ENCODE measurements at places on chromosomes 13 and 19. TPM values are rescaled to one million over a fixed set of nuclear protein-coding genes. Genes with fewer than 3 reads are reported as not detected.

GRCh38 chr13:41061075-41061913 lies at the start of gene WBP4:
Gene WBP4 (plus strand): TSS chr13:41061509. CDS start chr13:41061674, 165 bp downstream.
- peak; percentile 91 for DNase-seq

FPR1 gene
- total RNA-seq = not detected

WDR62 gene
- total RNA-seq = 13.7 TPM

KRTDAP gene
- total RNA-seq = not detected

PLVAP gene
- total RNA-seq = not detected

DNA sequence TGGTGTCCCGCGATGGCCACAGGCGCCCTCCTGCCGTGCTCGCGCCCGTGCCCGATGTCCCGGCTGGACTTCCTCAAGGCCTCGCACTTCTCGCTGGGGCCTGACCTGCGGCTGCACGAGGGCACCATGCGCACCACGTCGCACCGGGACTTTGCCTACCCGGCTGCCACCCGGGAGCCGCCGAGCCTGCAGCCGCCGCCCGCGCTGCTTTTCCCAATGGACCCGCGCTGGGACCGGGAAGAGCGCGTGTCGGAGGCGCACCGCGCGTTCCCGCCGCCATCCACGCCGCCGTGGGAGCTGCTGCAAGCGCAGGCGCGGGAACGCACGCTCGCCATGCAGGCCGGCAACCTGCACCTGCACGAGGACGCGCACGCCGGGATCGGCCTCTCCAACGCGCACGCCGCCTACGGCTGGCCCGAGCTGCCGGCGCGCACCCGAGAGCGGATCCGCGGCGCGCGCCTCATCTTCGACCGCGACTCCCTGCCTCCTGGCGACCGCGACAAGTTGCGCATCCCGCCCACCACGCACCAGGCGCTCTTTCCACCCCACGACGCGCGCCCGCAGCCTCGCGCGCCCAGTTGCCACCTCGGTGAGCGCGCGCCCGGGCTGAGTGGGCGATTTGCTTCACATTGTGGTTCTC lies 12.1 kb upstream of the PEX11G start:
- peak; percentile 63 for DNase-seq

- DNase-seq = no peak
These were observed 12.4 kb upstream of the CBLC start for GRCh38 chr19:44765033-44765948.

GRCh38 chr13:65054277-65054676 lies 2175.9 kb downstream of the PCDH9 start:
- no peak for DNase-seq

RFPL4A gene
- not detected for total RNA-seq

GRCh38 chr13:98041081-98041820 lies 87.8 kb downstream of the IPO5 start:
- no peak for DNase-seq

CLDN10 gene
- not detected for total RNA-seq

DNA sequence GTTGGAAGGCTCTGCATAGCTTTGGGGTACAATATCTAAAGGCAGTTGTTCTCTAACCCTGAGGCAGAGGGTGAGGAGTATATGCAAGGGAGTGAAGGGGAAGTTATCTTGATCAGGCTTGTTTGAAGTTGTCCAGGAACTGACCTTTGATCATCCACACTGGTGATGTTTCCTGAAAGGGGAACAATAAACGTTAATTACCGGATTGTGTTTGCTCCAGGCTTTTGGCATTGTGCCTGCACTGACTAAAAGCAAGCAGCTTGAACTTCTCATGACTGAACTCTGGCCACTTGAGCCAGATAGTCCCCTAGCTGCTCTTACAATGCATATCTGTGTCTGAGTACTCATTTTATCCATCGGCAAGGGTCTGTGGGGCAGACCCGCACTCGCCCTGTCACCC lies 27.0 kb upstream of the ZNF726 start:
- no peak for DNase-seq

DNA sequence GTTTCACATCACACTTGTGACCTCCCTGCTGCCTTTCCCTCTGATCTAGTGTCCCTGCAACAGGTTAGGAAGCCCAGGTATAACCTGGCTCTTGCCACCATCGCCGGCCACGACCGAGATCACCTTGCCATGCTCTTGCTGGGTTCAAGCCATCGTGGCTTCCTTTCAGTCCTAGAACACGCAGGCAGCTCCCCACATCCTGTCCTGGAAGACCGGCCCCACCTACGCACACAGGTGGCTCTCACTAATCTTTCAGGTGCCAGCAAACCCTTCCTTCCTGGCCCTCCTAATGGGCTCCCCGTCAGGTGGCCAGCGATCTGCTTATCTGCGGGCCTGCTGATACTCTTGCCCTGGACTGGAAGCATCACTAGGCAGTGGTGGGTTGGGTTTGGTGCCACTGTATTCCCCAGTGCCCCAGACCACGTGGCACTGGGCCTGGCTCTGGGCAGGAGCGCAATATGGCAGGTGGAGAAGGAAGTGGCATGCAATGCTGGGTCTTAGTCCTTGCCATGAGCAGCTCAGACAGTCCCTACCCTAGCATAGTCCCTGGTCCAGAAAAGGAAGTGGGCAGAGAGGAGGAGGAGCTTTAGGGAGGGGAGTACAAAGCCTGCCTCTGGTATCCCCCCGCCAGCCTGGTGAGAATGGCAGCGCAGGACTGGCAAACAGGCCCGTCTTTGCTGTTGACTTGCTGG lies 11.8 kb downstream of the PPP1R37 start:
- no peak for DNase-seq

DNA sequence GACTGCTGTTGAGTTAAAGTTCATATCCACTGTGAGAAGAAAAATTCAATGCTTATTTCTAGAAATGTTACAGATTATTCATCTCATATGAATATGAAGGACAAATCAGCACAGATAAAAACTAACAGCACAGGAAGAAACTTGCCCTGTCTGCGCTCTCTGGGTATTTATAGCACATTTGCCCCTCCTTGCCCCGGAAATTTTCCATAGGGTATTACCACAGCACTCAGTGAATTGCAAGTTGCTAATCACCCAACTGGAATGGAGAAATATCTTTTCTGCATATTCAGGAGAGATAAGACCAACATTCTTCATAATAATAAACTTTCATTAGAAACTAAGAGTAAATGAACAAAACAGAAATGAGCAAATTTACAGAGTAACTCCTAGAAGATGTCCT lies 318.0 kb upstream of the KLF12 start:
- no peak for DNase-seq

DNA sequence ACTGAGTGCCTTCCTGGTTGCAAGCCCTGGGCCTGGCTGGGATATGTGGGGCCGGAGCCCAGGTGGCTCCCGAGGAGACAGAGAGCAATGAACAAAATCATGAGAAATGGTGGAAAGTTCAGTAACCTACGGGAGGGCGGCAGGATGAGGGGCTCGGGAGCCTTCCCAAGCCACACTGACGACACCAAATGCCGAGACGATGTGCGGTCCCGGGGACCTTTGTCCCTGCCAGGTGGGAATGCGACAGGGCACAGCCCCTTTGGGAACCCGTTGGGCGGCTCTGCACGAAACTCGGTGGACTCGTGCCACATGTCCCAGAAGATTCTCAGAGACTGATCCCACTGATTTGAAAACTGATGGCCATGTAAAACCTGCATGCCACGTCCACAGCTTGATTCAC lies 11.7 kb upstream of the ZNF14 start:
- DNase-seq = no peak

GRCh38 chr13:41985788-41986508 lies 25.0 kb upstream of the VWA8 start:
- DNase-seq = no peak

Data from NCI-H460 (cell line).